ENCODE measurements at places on chromosomes 6 and 20. TPM values are rescaled to one million over a fixed set of nuclear protein-coding genes. Genes with fewer than 3 reads are reported as not detected.
A peak's percentile ranks its signal among the peaks of the same experiment; 100 is the strongest.

Gene PAX1
- total RNA-seq = not detected

Gene BTN1A1
- not detected for total RNA-seq

Gene PLA2G7
- 2.9 TPM for total RNA-seq

Gene IPCEF1
- total RNA-seq = 1.2 TPM

Gene LZTS3
- 8.3 TPM for total RNA-seq

Gene SNX5
- total RNA-seq = 116 TPM

Gene TSBP1
- total RNA-seq = not detected

Gene PTGIS
- total RNA-seq = 8.0 TPM

Gene POM121L2
- 0.13 TPM for total RNA-seq

Gene AIF1
- 20.7 TPM for total RNA-seq

Gene HLA-DRB1
- total RNA-seq = 22.5 TPM

Gene SHLD1
- total RNA-seq = 4.0 TPM

Gene C6orf118
- total RNA-seq = not detected

Gene SEC63
- 65.3 TPM for total RNA-seq

DNA sequence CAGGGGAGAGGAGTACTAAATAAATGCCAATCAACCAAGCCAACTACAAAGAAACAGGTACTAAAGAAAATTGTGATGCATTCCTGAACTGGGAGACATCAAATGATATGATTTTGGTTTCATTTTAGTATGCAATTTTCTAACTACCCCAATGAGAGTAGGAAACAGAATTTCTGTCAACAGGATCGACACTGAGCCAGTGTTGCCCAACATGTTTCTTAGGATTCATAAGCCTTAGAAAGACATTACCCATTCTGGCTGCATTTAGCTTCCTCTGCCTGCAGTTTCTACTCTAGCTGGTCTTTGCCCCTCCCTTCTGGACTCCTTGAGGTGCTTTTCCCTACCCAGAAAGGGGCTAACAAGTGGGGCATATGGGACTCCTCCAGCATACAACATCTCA, 49.8 kb downstream of the KCTD20 start:
- H3K36me3 ChIP-seq = no peaks in the 10 kb centered on the region
- no peaks in the 10 kb centered on the region for H3K27me3 ChIP-seq
- no peaks in the 10 kb centered on the region for H3K4me1 ChIP-seq
- H3K27ac ChIP-seq = no peak overlapping the region
- DNase-seq = no peak

DNA sequence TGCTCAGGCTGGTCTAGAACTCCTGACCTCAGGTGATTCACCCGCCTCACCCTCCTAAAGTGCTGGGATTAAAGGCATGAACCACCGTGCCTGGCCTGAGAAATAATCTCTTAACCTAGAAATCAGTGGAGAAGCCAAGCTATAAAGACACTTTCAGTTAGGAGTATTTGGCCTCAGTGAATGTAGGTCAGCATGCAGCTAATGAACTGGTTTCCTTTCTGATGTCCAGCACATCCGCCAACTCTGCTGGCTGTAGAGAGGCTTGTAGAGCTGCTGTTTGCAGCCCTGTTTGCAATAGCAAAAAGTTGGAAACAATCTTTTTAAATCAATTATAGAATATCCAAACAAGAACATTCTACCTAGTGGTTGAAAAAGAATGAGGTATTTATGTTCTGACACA, 42.4 kb upstream of the ELOVL5 start:
- H3K27ac ChIP-seq = no peak overlapping the region
- H3K4me1 ChIP-seq = no peaks in the 10 kb centered on the region
- H3K27me3 ChIP-seq = no peaks in the 10 kb centered on the region
- no peak for DNase-seq

DNA sequence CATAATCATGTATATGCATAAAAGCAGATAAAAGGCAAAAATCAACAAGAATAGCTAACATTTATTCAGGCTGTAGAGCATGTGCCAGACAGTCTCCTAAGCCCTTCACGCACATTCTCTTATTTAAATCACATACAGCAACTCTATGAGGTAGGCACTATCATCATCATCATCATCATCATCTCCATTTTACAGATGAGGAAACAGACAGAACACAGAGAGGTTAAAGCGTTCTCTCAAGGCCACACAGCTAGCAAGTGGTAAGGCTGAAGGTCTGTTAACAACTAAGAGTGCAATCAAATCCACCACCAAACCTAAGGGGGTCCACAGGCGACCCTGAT, 857 bp upstream of the PLEKHG1 start:
- no peak for DNase-seq
- H3K4me1 ChIP-seq = peaks cover 4% of the 10 kb centered on the region
- no peak overlapping the region for H3K4me3 ChIP-seq
- H3K36me3 ChIP-seq = no peaks in the 10 kb centered on the region

GRCh38 chr20:38001981-38002380, 31.3 kb downstream of the TTI1 start:
- no peak overlapping the region for H3K27ac ChIP-seq
- no peak for DNase-seq
- H3K4me3 ChIP-seq = no peak overlapping the region
- H3K27me3 ChIP-seq = no peaks in the 10 kb centered on the region
- peaks cover 4% of the 10 kb centered on the region for H3K36me3 ChIP-seq

- no peak for DNase-seq
- no peaks in the 10 kb centered on the region for H3K27me3 ChIP-seq
- no peak overlapping the region for H3K27ac ChIP-seq
- H3K4me1 ChIP-seq = no peaks in the 10 kb centered on the region
- H3K36me3 ChIP-seq = no peaks in the 10 kb centered on the region
Observed at GRCh38 chr6:40792183-40792582, 205.0 kb upstream of the LRFN2 start.

GRCh38 chr20:12875510-12875909, 133.3 kb upstream of the SPTLC3 start:
- H3K4me3 ChIP-seq = no peak overlapping the region
- no peak overlapping the region for H3K27ac ChIP-seq
- no peaks in the 10 kb centered on the region for H3K36me3 ChIP-seq
- DNase-seq = no peak

GRCh38 chr6:137043710-137044365, 927 bp downstream of the IL20RA start:
- no peaks in the 10 kb centered on the region for H3K4me1 ChIP-seq
- peak overlapping the region; percentile 63 for H3K4me3 ChIP-seq
- no peak for DNase-seq
- no peaks in the 10 kb centered on the region for H3K36me3 ChIP-seq
- peak overlapping the region; percentile 73 for H3K27ac ChIP-seq
- no peaks in the 10 kb centered on the region for H3K27me3 ChIP-seq

GRCh38 chr6:108027594-108027993, 46.9 kb downstream of the OSTM1 start:
- peak; percentile 84 for DNase-seq
- H3K36me3 ChIP-seq = no peaks in the 10 kb centered on the region
- no peaks in the 10 kb centered on the region for H3K4me1 ChIP-seq
- H3K27me3 ChIP-seq = no peaks in the 10 kb centered on the region
- H3K4me3 ChIP-seq = no peak overlapping the region

DNA sequence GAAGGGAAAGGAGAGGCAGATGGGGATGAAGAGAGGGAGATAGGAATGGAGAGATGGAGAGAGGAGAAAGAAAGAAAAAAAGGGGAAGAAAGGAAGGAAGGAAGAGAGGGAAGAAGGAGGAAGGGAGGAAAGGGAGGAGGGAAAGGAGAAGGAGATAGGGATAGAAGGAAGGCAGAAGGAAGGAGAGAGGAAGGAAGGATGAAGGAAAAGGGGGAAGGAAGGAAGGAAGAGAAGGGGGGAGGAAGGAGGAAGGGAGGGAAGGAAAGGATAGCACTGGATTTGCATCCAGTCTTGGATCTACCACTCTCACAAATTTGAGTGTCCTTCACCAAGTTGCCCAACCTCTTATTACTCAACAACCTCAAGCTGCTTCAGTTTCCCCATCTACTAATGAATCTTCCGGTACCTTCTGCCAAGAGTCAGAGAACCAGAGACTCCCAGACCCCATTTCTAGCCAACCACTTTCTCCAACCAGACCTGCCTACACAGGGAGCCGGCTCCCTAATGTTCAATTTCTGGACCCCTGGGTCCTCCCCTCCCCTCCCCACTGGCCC, 79.7 kb upstream of the FOXP4 start:
- H3K36me3 ChIP-seq = no peaks in the 10 kb centered on the region
- H3K27me3 ChIP-seq = peaks cover 20% of the 10 kb centered on the region
- H3K4me1 ChIP-seq = peaks cover 4% of the 10 kb centered on the region
- no peak for DNase-seq

- no peak for DNase-seq
- no peak overlapping the region for H3K27ac ChIP-seq
- no peaks in the 10 kb centered on the region for H3K4me1 ChIP-seq
- no peaks in the 10 kb centered on the region for H3K36me3 ChIP-seq
- H3K27me3 ChIP-seq = no peaks in the 10 kb centered on the region
Observed at GRCh38 chr6:89799096-89799495, 20.5 kb downstream of the MDN1 start.

- no peaks in the 10 kb centered on the region for H3K36me3 ChIP-seq
- H3K4me1 ChIP-seq = peaks cover 21% of the 10 kb centered on the region
- no peak overlapping the region for H3K4me3 ChIP-seq
- no peak for DNase-seq
- H3K27me3 ChIP-seq = no peaks in the 10 kb centered on the region
Observed at GRCh38 chr6:4365686-4366085, 230.3 kb upstream of the ECI2 start.

- no peaks in the 10 kb centered on the region for H3K27me3 ChIP-seq
- H3K27ac ChIP-seq = no peak overlapping the region
- no peak overlapping the region for H3K4me3 ChIP-seq
- no peak for DNase-seq
- H3K4me1 ChIP-seq = no peaks in the 10 kb centered on the region
Observed at GRCh38 chr6:155201461-155202226, 62.2 kb upstream of the CLDN20 start.

GRCh38 chr6:150297327-150298029, 71.3 kb upstream of the IYD start:
- H3K27ac ChIP-seq = no peak overlapping the region
- DNase-seq = peak; percentile 59

GRCh38 chr6:52389264-52389625, 27.3 kb downstream of the PAQR8 start:
- H3K27me3 ChIP-seq = no peaks in the 10 kb centered on the region
- no peak overlapping the region for H3K4me3 ChIP-seq
- H3K36me3 ChIP-seq = no peaks in the 10 kb centered on the region
- H3K27ac ChIP-seq = peak overlapping the region; percentile 76
- H3K4me1 ChIP-seq = peaks cover 7% of the 10 kb centered on the region

DNA sequence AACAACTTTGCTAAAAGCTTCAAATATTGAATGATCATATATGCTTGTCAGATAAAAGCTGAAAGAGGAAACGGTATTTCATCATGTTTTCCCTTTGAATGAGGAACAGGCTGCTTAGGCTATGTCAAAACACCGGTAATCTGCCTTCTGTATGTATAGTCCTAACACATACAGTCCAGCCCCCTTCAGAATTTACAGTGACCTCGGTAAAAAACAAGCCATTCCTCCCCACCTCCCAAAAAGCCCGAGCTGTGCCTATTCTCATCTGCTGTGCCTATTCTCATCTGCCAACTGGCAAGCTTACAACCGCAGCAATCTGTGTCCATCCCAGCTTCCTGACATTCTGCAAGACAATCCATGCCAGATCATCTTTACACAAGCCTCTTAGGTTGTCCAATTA, 26.8 kb upstream of the UBE2J1 start:
- no peaks in the 10 kb centered on the region for H3K36me3 ChIP-seq
- DNase-seq = no peak
- H3K4me1 ChIP-seq = no peaks in the 10 kb centered on the region
- H3K4me3 ChIP-seq = no peak overlapping the region
- H3K27me3 ChIP-seq = no peaks in the 10 kb centered on the region

DNA sequence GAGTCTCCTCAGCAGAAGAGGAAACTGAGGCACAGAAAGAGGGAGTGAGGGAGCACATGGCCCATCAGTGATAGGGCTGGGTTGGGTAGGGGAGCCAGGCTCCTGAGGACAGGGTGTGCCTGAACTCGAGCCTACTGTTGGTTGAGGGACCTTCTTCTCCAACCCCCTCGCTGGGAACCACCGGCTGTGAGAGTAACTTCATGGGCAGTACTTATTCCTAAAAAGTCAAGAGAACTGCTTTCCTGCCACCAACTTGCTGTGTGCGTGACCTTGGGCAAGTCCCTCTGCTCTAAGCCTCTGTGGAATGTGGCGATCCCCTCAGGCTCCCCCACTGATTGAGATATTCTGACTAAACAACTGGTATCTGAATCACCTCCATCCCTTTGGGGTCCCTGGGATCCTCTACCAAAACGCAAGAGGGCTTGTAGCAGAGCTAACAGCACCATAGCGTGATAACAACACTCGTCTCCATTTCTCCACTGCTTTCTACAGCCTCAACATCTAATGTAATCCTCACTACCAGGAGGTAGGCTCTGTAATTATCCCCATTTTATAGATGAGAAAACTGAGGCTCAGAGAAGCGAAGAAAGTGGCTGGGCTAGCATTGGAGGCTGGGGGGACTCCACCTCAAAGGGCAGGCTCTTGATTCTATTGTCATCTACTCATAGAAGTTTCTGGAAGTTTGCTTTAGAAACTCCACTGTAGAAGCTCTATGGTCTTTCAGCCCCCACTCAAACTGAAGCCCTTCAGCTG, 76.0 kb downstream of the JPH2 start:
- H3K27me3 ChIP-seq = peaks cover 8% of the 10 kb centered on the region
- no peaks in the 10 kb centered on the region for H3K36me3 ChIP-seq
- DNase-seq = no peak
- H3K4me3 ChIP-seq = no peak overlapping the region
- no peaks in the 10 kb centered on the region for H3K4me1 ChIP-seq
